GM23338 (cell line): ENCODE measurements at places on chromosomes 5 and 9. TPM values are rescaled to one million over a fixed set of nuclear protein-coding genes. Genes with fewer than 3 reads are reported as not detected.

- DNase-seq, result peak; percentile 45
Measured at GRCh38 chr9:92669527-92669889, 423 bp downstream of the IPPK start.

- DNase-seq, result no peak
Measured at GRCh38 chr5:119478781-119479180, 26.5 kb downstream of the HSD17B4 start.

DNA sequence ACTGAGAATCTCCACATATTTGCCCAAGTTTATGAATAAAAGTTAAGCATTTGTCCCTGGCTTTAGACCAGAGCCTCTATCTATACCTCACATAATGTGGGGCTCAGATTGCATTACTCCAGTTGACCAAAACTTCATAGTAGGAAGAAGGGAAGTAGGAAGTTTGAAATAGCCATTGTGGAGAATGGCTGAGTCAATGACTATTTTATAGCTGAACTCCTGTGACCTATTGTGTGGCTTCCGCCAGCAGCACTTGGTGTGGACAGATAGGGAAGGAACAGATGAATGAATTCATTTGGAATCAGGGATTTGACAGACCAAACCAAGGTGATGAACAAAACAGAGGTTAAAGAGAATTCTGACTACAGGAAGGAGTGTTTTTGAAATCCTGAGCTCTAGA is 92.9 kb upstream of the LPAR1 start:
- no peak for DNase-seq

DNA sequence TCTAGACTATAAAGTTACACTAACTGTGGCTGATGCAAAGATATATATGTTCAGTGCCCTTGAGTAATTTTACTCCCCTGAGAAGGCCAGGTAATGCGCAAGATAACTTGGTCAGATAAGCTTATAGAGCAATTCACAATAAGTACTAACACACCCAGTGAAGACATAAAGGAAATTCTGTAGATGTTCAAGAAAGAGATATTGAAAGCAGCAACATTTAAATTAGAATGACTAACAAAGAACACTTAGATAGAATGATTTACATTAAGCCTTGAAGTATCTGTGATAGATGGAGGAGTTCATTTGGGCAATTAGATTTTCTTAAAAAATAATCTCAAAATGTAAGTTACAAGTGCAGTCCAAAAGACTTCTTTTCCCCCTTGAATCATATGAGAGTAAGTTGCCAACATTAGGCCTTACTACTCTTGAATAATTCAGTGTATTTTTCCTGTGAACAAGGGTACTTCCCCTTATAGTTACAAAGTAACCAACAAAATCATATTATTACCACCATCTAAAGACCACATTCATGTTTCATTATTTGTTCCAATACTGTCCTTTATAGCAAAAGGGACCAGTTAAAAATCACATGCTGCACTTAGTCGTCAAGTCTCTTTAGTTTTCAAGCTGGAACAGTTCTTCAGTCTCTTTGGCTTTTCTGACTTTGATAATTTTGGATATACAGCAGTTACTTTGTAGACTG is 44.4 kb upstream of the ELOVL7 start:
- no peak for DNase-seq

- no peak for DNase-seq
Measured at GRCh38 chr9:122297512-122297911, 32.8 kb downstream of the MRRF start.

GRCh38 chr9:128206916-128207910 is 4.0 kb downstream of the DNM1 start:
- DNase-seq, result no peak

GRCh38 chr5:99621772-99622681 is 693.2 kb upstream of the CHD1 start:
- DNase-seq, result peak; percentile 22

GRCh38 chr5:109708813-109709212 is 19.1 kb downstream of the MAN2A1 start:
- no peak for DNase-seq

DNA sequence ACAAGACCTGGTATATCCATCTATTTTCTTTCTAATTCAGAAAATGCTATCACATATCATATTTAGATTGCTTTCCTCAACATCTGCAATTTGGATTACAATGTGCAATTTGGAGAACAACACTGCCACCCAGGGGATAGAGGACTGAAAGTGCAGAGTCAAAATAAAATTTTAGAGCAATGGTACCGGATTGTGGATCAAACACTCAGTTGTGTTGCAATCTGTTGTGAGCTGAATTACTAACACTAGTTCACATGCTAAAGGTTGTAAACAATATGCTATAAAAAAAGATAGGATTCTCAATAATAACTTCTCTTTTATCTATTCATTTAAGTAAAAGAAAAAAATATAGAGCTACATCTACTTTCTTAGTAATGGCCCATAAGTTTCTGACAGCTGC is 11.9 kb upstream of the SRFBP1 start:
- DNase-seq, result peak; percentile 63

GRCh38 chr9:109974918-109975276 is 194.9 kb downstream of the PALM2AKAP2 start:
- no peak for DNase-seq

GRCh38 chr5:141223112-141223783 is at the start of gene PCDHB14:
PCDHB14 (plus strand) TSS chr5:141223343; CDS start chr5:141223506, 163 bp downstream.
- peak; percentile 91 for DNase-seq

GRCh38 chr5:122429545-122430318 is 117.7 kb downstream of the SNCAIP start:
- peak; percentile 80 for DNase-seq

DNA sequence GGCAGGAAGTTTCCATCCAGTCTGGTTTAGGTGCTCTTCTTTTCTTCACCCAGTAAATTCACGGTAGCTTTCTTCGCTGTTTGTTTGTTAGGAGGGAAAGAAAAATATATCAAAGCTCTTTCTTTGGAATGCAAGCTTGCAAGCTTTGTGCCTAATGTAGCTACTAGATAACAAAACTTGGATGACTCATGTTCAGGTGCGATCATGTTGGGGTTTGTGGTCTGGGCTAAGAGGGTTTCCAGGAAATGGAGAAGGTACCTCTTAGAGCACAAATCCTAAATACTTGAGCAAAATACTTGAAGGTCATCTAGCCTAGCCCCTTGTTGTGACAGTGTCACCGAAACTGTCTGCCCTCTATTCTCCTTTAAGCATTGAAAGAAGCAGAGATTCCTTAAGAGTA is 17.7 kb downstream of the SRP19 start:
- DNase-seq, result peak; percentile 19

DNA sequence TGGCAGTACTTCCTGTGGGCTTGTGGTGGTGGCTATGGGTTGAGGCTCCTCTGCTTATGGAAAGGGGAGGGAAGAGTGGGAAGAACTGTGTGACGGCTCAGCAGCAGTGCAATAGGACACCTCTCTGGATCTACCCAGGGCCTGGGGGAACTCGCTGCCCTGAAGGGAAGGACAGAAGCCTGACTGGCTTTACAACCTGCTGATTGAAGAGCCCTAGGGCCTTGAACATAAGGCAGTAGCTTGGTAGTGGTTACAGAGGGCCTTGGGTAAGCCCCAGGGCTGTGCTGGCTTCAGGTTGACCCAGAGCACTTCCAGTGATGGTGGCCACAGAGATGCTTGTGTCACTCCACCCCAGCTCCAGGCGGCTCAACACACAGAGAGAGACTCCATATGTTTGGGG is 5.5 kb downstream of the CCIN start:
- no peak for DNase-seq

- DNase-seq, result peak; percentile 84
Measured at GRCh38 chr5:50962934-50963872, 296.8 kb downstream of the PARP8 start.

GRCh38 chr9:107847978-107848964 is 358.7 kb upstream of the KLF4 start:
- DNase-seq, result no peak

GRCh38 chr5:2776337-2777302 is 25.1 kb upstream of the IRX2 start:
- DNase-seq, result no peak

DNA sequence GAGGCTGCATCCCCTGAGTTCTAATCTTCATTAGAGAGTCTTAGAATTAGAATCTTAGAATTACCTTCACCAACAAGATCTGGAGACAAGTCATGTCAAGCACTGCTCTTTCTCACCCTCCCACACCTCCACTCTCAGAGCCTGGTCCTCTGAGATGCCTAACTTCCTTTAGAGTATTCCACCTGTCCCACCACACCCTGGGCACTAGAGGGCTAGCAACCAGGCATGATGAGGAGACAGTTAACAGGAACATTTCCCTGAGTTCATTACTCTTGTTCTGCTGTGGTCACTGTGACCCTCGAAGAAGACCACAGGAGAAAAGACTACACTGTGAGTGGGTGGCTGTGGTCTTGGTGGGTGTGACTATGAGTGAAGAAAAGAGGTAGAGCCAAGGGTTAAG is 25.2 kb upstream of the MAP1B start:
- DNase-seq, result no peak

DNA sequence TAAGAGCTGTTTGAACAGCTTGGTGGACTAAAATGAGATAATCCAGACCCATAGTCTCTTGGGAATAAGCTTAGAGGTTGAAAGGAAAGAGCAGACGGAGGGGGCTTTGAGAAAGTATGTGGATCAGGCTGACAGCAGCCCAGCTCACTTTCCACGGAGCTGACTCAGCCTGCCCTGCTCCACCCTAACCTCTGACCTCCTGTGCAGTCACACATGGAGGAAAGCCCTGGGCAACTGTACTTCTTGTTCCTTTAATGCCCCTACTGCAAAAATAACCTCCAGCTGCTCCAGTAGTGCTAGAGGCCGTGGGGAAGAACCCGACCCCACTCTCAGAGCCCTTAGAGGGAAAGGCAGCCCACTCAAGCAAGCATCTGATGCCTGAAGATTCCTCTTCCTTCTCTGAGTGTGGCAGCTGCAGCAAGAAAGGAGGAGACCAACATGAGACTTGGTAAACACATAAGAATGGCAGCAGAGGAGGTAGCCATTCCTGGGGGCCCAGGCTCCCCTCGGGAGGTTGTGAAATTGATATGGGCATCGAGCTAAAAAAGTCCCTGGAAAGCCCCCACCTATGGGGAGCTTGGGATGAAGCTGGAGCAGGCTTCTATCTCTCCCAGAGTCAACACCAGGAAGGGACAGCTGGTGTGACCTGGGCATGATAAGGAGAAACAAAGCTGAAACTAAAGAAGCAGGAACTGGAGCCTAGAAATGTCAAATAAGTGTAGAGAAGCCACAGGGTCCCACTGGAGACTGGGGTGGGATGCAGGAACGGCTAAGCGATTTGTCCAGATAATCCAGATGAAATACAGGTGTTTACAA is 204.3 kb downstream of the PIK3R1 start:
- DNase-seq, result no peak

- no peak for DNase-seq
Measured at GRCh38 chr9:69171049-69171448, 3.0 kb upstream of the TJP2 start.

- no peak for DNase-seq
Measured at GRCh38 chr9:14366076-14366475, 52.1 kb upstream of the NFIB start.

DNA sequence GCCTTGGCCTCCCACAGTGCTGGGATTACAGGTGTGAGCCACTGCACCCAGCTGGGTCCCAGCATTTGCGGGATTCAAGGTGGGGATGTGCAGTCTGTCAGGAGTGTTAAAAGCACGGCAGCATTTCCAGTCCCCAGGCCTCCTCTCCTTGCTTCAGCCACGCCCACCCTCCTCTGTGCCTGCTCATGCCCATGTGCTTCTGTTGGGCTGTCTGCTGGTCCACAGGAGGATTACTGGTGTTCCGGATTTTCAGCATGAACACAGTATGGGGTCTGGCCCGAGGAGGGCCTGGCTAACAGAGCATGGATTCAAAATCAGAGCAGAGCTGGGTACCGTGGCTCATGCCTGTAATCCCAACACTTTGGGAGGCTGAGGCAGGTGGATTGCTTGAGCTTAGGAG is 5.5 kb downstream of the ARRDC1 start:
- no peak for DNase-seq

DNA sequence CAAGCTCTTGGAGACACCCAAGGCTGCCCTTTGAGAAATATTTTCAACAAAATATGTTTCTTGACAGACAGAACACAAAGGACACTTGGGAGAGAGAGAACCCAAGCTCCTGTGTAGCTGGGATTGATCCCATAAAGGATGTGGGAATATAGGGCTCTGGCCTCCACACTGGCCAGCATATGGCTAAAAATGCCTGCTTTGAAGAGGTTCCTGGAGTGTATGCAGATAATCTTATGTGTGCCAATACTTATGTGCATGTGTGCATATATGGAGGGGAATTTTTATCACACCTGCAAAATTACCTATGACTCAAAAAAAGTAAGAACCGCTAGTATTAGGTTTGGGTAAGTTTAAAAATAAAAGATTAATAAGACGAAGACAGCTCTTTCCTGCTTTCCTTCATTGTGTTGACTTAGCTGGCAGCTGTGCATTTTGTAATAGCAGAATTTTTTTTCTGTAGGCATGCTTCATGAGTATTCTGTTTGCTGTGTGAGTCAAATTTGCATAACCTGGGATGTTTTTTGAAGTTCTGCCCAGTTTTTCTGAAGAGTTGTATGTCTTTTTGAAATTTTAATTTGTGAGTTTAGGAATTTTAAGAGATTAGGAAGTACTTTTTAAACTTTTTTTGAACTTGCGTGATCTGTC is 42.6 kb downstream of the HACD4 start:
- DNase-seq, result no peak

ADGRV1 gene
- total RNA-seq, result 139 and 149 TPM in 2 replicates

DOK3 gene
- 4.9 and 11.1 TPM in 2 replicates for total RNA-seq

TSLP gene
- 0.35 and 0.66 TPM in 2 replicates for total RNA-seq

PCDHA9 gene
- 3.2 and 3.3 TPM in 2 replicates for total RNA-seq

CORO2A gene
- total RNA-seq, result 26.9 and 27.6 TPM in 2 replicates

TPPP gene
- 1.4 and 1.8 TPM in 2 replicates for total RNA-seq

MYMK gene
- not detected in 2 replicates for total RNA-seq

MYOT gene
- not detected in 2 replicates for total RNA-seq

NRARP gene
- total RNA-seq, result 39.0 and 55.1 TPM in 2 replicates
